ENCODE measurements at places on chromosomes 11 and 22.

- DNase-seq, result no peak
Measured at GRCh38 chr22:48702573-48703264, 1125.0 kb downstream of the BRD1 start.

GRCh38 chr11:133325711-133326110 lies 206.6 kb downstream of the OPCML start:
- no peak for DNase-seq

GRCh38 chr22:49569286-49570031 lies 258.2 kb downstream of the BRD1 start:
- DNase-seq, result no peak

DNA sequence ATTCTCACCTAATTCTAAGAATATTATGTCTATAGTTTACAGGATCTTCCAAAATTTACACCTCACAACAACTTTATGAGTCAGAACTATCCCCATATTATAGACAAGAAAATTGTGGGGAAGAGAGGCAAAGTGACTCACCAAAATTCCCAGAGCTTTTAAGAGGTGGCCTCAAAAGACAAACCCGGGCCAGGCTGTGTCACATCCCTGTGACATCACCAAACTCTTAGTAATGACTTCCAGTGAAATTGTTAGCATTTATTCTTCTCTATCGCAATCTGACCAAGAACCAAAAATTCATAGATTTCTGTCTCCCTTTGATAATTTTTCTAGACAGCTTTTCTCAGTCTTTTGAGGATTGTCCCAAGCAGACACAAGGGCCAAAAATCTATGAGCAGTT lies 134.3 kb downstream of the SNX19 start:
- DNase-seq, result no peak

- no peak for DNase-seq
Measured at GRCh38 chr11:72405009-72405408, 29.3 kb downstream of the CLPB start.

Data from T-helper 2 cell (primary cell).